Activated naive CD4-positive, alpha-beta T cell (primary cell): ENCODE measurements at places on chromosomes 7 and 10.

- no peak for DNase-seq
Observed at GRCh38 chr7:134899729-134900128, 86.6 kb upstream of the AGBL3 start.

GRCh38 chr7:135321556-135321955 lies 87.9 kb downstream of the STRA8 start:
- DNase-seq, result no peak

DNA sequence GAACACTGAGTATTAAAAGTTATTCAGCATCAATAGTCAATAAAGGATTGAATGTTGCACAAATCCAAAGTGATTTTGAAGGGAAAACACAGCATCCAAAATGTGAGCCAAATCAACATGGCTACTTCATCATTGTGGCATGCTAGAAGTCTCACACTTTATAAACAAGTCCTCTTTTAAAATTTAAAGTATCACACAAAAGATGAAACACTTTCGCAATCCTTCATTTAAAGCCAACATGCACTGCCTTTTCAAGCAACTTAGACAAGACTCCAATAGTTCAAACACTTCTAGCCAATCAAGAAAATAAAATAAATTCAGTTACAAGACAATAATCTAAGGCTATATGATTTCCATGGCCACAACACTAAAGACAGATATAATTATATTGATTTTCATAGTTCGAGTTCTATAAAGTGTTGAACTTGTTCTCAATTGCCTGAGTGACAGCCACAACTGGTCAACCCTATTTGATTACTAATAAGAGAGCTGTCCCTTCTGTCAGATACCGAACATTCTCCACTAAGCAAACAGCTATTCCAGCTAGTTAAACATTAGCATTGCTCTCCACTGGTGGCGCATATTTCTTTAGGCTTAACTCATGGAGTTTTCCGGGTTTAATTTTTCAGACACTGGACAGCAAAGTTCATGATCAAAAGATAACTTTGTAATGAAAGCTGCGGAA lies 8.3 kb downstream of the EBF3 start:
- no peak for DNase-seq

- no peak for DNase-seq
Observed at GRCh38 chr7:2003451-2003930, 229.3 kb downstream of the MAD1L1 start.

DNA sequence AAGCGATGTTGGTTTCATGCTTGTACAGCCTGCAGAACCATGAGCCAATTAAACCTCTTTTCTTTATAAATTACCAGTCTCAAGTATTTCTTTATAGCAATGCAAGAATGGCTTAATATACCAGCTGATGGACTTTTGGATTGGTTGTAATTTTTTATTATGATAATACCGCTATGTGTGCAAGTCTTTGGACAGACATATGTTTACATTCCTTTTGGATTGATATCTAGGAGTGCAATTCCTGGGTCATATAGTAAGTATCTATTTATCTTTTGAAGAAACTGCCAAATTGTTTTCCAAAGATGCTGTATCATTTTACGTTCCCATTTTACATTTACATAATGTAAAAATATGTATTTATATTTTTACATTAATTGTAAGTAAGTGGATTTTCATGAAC lies 81.2 kb upstream of the PIP4K2A start:
- DNase-seq, result no peak

DNA sequence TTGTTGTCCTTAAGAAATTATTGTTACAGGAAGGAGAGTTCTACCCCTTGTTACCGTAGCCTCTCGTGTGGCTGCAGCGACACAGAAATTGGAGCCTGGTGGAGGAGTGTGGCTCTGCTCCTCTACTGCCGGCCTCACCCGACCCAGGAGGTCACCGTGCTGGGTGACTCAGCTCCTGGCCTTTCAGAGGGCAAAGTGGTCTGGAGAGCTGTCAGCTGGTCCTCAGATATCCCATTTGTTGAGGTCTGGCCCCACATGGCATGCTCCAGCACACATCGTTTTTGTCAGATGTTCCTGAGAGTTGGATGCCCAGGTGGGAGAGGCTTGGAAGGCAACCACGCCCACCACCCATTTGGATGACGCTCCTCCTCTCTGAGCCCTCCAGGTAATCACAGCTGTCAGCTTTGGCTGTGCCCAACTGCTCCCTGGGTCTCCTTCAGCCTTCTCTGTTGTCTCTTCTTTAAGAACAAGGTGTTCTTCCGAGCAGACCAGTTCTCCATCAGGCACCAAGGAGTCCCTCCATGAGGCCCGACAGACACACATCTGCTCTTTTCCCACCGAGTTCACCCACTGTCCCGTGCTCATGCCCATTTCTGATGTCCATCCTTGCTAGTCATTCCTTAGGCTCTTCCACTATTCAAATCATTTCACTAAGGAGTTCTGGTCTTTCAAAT lies 80.3 kb downstream of the RAMP3 start:
- no peak for DNase-seq

DNA sequence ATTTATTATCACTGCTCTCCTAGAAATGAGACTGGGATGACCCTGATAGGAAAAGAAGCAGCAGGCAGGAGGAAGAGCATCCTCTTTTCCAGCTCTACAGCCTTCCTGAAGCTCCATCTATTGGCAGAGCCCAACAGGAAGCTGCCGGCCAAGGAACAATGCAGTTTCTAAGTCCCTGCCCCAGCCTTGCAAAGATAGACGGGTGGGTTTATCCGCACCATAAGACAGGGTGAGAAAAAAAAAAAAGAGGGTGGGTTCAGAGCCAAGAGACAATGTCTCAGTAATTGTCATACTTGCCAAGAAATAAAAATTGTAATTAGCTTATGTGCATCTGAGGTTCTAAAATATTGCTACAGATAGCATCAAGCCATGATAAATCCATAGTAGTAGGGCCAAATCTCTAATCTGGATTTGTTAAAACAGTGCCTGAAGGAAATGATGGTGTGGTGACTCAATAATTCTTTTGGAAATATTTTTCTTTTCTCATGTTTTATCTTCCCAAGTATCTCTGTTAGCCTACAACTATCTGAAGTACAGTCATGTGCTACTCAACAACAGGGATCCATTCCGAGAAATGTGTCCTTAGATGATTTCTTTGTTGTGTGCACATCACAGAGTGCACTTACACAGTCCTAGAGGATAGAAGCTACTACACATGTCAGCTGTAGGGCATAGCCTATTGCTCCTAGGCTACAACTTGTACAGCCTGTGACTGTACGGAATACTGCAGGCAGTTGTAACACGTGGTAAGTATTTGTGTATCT lies 242.9 kb upstream of the CXCL12 start:
- DNase-seq, result no peak

GRCh38 chr10:132526676-132527075 lies 10.9 kb upstream of the INPP5A start:
- no peak for DNase-seq

DNA sequence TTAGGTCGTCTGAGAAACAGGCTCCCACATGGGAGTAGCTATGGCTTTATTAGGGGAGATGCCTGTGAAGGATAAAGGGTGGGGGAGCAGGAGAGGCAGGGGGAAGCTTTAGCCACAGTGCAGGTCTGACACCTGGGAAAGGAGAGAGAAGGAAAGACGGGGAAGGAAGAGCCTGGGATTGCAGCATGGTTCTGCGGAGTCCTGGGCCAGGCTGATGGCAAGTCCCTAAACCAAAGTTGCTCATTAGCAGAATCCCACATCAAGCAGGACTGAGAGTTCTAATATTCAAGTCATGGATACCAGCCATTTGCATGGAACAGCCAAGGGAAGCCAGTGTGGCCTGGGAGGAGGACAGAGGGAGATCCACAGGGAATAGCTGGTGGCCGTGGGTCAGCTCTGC lies 414.8 kb downstream of the RPS24 start:
- no peak for DNase-seq

DNA sequence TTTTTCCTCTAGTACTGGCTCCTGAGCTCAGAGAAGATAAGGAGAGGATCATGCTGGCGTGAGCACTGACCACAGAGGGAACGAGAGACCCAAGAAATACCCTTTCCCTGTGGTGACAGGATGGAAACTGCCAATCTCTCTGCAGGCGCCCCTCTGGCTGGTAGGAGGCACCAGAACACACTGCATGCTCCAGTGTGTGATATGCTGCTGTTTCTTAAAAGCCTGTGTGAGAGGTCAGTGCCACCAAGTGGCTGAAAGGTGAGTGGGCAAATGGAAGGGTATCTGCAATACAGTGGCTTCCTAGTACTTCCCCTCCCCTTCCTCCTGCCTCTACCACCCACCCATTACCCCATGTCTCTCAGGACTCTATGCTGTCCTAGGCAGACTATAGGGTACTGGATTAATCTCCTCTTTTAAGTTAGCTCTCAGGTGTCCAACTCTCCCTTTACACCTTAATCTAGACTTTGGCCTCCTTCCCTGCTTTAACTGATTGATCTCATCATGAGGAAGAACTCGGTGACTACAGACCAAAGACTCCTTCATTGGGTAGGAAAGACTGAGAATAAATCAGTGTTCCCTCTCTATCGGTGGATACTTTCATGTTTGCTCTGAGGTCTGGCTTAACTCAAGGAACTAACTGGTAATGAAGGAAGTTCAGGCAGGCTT lies 283.6 kb downstream of the ADRA2A start:
- no peak for DNase-seq
